ENCODE measurements at places on chromosomes 7 and 10.

DNA sequence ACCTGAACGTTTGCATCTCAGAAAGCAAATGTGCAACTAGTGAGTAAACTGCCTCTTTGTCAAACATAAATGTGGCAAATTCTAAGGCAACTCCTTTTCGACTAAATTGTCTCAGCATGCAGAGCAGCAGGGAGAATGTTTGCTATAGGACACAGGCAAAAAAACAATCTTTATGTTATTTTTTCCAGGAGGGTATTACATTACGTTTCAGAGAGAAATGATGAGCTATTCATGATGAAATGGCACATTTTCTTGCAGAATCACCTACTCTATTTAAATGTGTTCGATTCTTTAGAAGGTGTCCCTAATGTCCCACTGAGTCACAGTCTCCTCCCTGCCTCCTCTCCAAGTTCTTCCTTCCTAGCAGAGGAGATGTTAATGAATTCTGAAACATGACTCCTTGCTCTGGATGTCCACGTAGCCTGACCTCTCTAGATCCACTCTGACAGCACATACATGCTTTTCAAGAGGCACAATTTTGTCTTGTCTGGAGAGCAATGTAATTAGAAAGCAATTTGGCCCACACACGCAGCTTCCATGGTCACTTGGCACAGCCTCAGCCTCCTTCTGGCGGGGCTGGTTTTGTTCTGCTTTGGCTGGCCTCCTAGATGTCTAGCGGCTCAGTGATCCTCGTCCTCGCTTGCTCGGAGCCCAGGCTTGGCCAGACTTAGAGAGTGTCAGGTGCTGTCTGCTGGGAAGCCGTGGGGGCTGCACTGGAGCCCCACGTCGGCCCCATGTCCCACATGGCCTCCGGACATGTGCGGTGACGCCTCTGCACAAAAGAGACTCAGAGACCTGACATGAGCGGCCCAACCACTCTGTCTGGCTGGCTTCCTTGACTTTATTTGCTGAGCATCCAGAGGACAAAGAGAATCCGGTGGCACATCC lies 125.7 kb upstream of the ZNF438 start:
- DNase-seq: no peak

- DNase-seq: no peak
Measured at GRCh38 chr10:117666166-117666565, 123.6 kb downstream of the EMX2 start.

- no peak for DNase-seq
Measured at GRCh38 chr10:100496567-100496966, 23.1 kb downstream of the SEC31B start.

- DNase-seq: no peak
Measured at GRCh38 chr10:131694781-131695495, 205.9 kb upstream of the PPP2R2D start.

GRCh38 chr10:43317422-43317821 lies 50.6 kb upstream of the RASGEF1A start:
- no peak for DNase-seq

DNA sequence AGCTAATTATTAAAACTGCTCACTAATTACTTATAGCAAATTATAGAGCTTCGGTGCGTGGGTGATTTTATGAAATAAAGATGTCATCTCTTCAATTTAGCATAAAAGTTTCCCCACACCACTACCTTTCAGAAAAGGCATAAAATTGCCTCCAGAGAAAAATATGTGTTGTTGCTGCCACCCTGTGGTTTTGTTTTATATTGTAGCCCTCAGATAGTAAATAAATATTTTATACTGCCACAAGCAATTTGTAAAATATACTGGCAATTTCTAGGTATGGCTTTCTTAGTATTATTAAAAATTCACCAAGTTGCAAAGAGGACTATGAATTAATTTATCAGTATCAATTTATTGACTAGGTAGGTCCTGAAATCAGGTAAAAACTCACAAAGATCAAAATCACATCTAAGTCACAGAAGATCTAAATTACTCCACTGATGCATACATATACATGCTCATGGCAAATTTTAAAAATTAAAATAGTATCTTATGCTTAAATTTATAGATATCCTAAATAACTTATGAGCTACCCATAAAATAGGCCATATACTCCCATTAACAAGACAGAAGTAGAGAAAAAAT lies 26.5 kb downstream of the ASNS start:
- no peak for DNase-seq

GRCh38 chr7:55526329-55526728 lies 46.0 kb downstream of the VOPP1 start:
- no peak for DNase-seq

DNA sequence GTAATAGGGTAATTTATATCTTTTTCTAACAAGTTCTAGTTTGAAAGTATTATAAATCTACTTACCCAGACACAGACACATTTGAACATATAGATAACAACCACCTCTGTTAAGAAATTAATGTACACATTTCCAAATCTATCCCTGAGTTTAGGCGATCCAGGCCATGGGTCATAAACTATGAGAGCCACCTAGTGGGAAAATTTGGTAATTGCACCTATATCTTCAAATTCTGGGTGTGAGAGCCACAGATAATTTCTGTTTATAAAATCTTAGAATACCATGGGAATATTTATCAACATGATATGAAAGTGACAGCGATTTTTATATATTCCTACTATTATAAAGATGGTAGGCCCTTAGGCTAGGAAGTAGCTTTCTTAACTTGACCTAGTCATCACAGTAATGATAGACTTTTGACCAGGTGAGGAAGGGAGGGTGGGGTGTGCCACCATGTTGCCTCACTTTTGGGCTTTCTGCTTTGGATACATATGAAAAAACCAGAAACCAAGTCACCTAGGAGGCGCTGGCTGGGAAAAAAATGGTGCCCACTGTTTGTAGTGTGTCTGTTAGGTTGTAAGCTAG lies 8.0 kb upstream of the EPHA1 start:
- no peak for DNase-seq

- DNase-seq: no peak
Measured at GRCh38 chr10:93993782-93994437, at the start of gene PLCE1. Gene PLCE1 (plus strand): TSS chr10:93993931. CDS start chr10:94031047, 37,116 bp downstream.

DNA sequence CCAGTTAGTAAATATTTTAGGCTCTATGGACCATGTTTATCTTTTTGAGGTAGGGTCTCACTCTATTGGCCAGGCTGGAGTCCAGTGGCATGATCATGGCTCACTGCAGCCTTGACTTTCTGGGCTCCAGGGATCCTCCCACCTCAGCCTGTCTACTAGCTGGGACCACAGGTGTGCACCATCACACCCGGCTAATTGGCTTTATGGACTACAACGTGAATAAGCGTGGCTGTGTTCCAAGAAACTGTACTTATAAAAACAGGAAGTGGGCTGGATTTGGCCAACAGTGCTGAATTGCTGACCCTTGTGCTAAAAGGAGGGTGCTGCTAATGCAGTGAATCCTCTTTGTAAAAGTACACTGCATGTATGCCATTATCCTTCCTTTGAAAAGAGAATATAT lies 111.7 kb upstream of the CDK13 start:
- no peak for DNase-seq

GRCh38 chr7:77893813-77894212 lies 95.2 kb downstream of the PHTF2 start:
- no peak for DNase-seq

DNA sequence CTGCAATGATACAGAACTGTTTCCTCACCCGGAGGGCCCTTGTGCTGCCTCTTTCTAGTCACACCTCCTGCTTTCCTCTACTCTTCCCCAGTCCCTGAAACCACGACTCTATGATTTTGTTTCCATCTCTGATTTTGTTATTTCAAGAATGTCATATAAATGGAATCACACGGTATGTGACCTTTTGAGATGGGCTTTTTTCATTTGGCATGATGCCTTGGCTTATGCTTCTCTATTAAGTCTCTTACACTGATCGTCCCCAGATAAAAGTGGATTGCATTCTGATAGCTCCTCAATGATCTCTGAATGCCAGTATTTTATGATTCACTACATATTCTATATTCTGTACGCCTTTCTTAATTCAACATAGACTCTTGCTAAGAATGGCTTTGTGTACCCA lies 78.2 kb downstream of the GALNT11 start:
- DNase-seq: no peak

DNA sequence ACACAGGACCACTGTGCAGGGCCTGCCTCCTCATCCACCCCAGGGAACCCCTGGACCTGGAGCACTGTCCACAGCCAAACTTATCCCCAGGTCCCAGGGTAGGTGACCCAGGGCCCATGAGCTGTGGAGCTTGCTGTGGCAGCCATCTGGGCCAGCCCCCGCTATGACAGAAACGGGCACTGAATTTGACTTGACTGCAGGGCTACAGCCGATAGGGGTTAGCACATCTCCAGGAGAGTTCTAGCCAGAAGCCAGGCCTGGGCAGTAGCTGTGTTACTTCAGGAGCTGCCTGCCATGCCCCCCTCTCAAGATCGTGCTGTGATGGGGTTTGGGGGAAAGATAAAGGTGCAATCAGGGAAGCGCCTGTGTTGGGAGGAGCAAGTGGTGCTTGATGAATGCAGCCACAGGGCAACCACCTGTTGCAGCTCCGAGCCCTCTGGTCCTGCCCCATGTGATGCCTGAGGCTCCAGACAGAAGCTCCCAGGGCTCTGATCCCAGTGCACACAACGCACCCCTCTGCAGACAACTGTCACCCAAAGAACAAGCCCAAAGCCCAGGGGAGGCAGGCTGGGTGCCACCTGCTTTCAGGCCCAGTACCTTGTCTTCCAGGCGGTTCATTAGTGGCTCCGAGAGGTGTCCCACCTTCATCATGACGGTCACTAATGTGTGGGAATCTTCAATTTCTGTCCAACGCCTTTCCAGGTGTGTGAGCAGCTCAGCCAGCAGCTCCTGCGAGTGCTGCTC lies 6.5 kb downstream of the TBRG4 start:
- no peak for DNase-seq

- DNase-seq: no peak
Measured at GRCh38 chr10:18204039-18204835, 64.0 kb downstream of the CACNB2 start.

DNA sequence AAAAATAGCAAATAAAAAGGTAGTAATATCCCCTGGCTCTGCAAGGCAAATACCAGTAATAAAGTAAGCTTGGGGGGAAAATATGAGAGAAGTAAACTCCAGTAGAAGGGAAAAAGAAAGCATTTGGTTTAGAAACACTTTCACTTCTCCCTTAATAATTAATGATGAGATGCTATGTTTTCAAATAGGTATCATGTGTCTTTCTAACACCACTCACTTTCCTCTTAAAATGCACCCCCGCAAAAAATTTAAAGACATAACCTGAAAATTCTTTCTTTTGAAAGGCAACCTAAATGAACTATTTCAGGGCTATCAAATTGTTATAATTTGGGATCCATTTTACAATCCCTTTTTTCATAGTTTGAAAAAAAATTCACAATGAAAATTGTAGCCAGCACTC lies 240.3 kb downstream of the SNX10 start:
- DNase-seq: no peak

GRCh38 chr10:43249962-43250614 lies 16.8 kb downstream of the RASGEF1A start:
- no peak for DNase-seq

- DNase-seq: no peak
Measured at GRCh38 chr7:112331492-112331891, 118.8 kb upstream of the IFRD1 start.

DNA sequence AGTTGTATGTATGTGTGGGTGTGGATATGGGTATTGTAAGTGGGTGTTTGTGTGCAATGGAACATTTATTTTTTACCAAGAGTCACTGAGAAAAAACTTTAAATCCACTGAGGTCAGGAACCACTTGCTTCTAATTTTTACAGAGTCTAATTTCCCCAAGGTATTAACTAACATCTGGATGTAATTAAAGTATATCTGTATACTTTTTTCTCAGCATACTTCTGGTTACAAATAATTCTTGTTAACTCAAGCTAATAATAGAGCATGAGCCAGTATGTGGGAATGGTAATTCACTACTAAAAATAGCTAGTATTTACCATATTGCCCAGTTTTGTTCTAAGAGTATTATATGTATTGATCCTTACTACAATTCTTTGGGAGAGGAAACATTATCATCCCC lies 24.6 kb upstream of the STEAP4 start:
- DNase-seq: no peak

DNA sequence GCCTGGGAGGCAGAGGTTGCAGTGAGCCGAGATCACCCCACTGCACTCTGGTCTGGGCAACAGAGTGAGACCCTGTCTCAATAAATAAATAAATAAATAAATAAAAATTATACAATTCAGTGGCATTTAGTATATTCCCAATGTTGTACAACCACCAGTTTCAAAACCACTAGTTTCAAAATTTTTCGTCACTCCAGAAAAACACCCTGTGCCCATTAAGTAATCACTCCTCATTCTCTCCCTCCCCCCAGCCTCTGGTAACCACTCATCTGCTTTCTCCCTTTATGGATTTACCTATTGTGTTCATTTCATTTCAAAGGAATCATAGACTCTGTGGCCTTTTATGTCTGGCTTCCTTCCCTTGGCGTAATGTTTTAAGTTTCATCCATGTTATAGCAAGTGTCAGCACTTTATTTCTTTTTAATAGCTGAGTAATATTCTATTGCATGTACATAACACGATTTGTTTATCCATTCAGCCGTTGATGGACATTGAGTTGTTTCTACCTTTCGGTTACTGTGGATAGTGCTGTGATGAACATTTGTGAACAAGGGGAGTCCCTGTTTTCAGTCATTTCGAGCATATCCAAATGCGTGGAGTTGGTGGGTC lies 29.4 kb upstream of the GOLGA7B start:
- no peak for DNase-seq

- DNase-seq: no peak
Measured at GRCh38 chr7:14973712-14974428, 71.3 kb upstream of the DGKB start.

DNA sequence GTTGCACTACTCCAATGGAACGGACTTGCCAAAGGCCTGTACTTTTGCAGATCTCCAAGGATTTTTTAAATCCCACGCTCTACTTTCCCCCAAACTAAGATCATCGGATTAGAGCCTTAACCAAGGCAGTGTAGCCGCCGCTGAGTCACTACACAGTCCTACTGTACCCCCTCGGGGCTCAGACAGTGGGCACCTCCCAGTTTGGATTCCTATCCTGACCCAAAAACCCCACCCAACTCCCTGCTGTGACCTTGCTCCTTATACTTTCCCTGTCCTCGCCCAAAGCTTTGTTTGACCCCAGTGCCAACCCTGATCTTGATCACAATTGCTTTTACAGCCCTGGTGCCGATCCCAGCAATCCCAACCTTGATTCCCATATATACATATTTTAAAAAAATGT lies 17.5 kb upstream of the PLAU start:
- DNase-seq: no peak

DNA sequence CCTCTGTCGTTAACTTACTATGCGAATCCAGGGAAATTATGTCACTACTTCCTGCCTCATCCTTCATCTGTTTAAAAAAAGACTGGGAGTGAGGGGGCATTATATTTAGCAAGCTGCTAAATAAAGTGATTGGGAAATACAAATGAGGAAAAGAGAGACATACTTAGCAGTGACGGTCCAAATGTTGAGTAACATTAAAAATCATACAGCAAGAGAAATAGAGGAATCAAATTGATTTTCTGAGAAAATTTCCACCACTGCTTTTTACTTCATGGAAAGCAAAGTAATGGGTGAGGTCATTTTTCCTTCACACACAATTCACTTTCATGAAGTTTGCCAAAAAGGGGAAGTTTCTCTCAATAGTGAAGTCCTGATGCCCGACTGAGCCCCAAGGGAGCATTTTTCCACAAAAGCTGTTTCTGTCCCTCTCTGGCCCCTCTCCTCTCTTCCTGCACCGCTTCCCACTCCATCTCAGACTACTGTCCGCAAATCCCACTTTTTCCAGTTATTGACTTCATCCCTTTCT lies 61.9 kb upstream of the ADO start:
- DNase-seq: no peak

Measured in CD4-positive, alpha-beta T cell treated with Interferon gamma for 1 hour (primary cell).